ENCODE measurements at places on chromosomes 6 and 20.

DNA sequence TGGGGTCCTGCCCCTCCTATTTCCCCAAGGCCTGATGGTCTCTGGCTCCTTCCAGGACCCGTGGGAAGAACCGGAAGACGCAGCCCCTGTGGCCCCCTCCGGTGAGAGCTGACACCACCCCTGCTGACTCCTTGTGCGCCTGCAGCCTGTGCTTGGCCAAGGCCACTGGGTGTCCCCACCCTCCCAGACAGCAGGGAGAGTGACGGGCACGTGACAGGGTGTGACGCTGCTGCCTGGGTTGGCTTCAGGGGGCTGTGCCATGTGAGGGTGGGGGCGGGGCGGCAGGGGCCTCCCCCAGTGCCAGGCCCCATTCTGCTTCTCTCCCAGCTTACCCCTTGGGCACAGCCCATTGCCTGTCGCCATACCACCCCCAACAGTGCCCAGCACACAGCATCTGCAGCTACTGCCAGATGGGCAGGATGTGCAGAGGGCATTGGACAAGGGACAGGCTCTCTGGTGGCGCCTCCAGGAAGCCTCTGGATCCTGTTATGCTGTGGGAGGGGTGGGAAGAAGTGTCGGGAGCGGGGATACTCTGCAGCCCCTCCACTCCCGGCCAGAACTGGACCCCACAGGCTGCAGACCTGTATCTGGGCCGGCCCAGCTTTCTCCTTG, 2.9 kb downstream of the BIRC7 start:
- no peak for DNase-seq

DNA sequence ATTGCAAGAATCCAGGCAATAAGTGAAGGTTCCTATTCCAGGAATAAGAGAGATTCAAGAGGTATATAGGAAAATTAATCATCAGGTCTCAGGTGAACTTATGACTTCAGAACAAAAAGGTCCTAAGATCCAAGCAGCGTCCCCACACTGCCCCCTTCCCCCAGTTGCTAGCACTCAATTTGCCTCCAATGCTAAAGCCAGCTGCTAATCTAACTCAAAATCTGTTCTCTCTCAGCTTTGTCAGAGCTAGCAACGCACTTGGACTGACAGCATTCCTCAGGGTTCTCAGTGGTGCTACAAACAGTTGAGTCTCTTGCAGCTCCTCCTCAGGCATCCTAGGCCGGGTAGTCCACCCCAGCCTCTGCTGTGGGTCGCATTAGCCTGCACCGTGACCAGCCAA, 148.3 kb downstream of the RFX6 start:
- DNase-seq = no peak

DNA sequence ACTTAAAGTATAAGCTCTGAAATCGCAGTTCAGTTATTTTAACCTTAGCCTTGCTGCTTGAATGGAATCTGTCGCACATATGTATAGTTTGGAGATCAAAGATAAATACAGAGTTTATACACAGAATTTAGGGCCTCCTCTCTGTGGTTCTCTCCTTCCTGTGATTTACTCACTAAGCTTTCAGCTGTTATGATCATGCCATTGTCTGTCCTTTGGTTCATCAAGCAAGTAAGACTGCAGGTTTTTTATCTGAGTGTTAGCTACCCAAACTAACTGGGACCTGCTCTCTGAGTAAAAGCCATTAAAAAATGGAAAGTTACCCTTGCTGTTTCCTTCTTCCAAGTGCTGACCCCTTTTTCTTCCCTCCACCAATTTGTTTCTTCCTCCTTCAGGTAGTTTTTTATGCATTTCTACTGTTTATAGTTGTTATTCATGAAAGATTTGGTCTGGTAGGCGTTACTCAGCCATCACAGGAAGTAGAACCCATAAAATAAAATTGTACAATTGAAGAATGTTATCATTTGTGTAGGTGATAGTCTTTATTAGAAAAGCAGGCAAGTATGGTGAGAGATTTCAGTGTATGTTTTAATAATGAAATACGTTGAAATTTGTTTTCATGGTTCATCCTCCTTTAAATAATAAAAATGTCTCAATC, 33.7 kb upstream of the SUMO4 start:
- no peak for DNase-seq

DNA sequence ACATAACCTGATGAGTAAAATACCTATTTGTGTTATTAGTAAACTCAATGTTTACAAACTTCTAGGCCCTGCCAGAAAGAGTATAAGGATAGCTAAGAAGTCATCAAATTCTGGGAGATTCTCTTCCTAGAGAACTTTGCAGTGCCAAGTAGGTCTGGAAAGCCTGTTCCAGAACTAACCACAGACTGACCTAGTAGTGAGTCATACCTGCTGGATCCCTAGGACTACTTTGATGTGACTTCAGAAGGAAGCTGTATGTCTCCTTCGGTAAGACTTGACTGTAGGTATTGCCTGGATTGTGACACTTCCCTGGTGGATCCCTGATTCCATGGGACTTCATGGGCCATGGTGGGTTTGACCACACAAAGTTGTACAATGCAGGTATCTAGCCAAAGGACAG, 131.7 kb downstream of the DNAH8 start:
- DNase-seq = peak; percentile 26

DNA sequence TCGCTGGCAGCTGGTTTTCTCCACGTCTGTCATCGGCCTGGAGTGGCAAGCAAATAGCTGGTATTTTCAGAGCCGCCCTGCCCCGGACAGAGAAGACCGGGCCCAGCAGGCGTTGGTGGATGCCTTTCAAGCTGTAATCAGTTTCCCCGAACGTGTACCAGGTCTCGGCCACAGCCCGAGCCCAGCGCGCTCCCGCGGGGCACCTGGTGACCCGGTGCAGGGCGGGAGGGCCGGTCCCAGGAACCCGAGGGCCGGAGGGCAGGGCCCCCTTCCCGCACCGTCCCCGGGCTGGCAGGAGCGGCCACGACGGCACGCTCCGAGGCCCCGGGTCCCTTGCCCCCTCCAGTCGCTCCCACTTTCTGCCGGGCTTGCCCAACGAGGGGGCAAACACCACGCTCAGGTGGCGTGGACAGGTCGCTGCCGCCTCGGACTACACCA, 348 bp upstream of the PYGB start:
- DNase-seq = peak; percentile 34

GRCh38 chr20:1894951-1895673, at the start of gene SIRPA:
SIRPA (plus strand) TSS chr20:1895407; CDS start chr20:1895448, 41 bp downstream.
- peak; percentile 63 for DNase-seq

DNA sequence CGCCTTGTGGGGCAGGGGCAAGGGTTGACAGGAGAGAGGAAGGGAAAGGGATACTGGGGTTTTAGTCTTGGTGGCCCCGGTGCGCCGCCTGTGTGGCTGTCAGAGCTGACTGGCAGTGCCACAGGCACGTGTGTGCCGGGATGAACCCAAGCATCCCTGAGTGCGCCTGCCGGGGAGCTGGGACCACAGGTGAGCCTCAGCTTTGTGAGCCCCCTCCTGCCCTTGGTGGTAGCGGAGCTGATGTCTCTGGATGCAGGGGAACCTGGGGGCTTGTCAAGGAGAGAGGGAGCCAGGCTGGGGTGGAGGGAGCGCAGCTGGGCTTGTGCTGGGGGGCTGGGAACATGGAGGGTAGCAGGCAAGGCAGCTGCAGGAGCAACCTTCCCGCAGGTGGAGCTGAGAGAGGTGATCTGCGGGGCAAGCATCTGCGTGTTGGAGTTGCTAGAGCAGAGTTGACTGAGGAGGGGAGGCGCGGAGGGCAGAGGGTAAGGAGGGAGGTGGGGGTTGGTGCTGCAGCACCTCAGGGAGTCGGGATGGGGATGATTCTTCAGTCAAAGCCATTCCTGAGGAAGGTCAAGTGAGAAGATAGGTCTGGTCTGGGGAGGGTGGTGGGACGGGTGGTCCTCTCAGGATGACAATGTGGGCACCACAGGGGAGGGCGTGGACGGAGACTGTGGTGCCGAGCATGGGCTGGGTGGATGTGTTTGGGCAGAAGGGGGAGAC, 28.1 kb downstream of the PYGB start:
- no peak for DNase-seq

DNA sequence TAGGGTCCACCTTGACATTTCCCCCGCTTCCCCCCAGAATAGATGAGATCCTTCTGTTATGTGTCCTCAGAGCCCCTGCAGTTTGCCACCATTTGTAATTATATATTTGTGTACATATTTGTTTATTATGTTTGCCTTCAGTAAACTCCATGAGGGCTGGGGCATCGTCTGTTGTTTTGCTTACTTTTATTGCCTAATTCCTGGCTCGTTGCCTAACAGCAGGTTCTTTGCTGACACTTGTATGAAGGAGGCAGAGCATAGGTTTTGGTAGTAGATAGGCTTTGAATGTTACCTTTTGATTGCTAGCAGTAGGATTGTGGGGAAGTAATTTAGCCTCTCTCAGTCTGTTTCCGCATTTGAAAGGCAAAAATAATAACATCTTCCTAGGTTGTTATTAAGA, 9.9 kb downstream of the MAP3K4 start:
- DNase-seq = peak; percentile 22

GRCh38 chr6:166955865-166956443, 396 bp downstream of the RNASET2 start:
- peak; percentile 28 for DNase-seq

DNA sequence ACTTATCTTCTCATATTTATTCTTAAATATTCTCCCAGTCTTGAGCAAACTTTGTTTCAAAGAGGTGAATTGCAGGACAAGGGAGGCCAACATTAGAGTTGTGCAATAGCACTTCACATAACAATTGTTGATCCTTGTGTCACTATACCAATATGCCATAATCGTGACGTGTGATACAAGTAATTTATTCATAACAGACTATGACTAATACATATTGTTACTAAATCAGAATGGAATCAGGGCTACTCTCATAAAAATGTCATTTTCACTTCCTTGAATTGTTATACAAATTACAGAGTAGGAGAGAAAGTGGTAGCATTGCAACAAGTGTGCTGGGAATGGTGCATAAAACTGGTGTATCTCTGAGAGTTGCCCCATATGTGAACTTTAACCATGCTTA, 37.2 kb upstream of the PLCB1 start:
- DNase-seq = no peak

DNA sequence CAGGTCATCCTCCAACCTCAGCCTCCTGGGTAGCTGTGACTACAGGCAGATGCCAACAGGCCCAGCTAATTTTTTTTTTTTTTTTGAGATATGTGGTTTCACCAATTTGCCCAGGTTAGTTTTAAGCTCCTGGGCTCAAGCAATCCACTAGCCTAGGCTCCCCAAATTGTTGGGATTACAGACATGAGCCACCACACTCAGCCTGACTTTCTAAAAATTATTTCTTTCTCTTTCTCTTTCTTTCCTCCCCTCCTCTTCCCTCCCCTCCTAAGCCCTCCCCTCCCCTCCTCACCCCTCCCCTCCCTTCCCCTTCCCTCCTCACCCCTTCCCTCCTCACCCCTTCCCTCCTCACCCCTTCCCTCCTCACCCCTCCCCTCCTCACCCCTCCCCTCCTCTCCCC, 127.3 kb downstream of the BTBD3 start:
- no peak for DNase-seq

GRCh38 chr20:15236812-15237211, 899.4 kb upstream of the FLRT3 start:
- peak; percentile 67 for DNase-seq

- DNase-seq = peak; percentile 9
Measured at GRCh38 chr6:68082086-68082485, 553.0 kb upstream of the ADGRB3 start.

DNA sequence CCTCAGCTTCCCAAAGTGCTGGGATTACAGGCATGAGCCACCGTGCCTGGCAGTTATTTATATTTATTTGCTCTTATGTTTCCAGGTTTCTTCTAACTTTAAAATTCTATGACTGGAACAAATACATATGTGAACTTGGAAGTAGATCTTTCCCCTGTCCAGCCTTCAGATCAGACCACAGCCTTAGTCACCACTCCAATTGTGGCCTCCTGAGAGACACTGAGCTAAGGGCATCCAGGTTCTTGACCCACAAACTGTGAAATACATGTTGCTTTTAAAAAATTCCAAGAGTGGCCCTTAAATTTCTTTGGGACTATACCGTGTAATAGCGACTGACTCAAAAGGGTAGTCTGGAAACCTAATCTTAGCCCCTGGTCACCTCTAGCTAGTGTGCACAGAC, 1.5 kb upstream of the ADGRG6 start:
- DNase-seq = no peak

GRCh38 chr20:34776177-34776576, 49.3 kb downstream of the NCOA6 start:
- DNase-seq = no peak

DNA sequence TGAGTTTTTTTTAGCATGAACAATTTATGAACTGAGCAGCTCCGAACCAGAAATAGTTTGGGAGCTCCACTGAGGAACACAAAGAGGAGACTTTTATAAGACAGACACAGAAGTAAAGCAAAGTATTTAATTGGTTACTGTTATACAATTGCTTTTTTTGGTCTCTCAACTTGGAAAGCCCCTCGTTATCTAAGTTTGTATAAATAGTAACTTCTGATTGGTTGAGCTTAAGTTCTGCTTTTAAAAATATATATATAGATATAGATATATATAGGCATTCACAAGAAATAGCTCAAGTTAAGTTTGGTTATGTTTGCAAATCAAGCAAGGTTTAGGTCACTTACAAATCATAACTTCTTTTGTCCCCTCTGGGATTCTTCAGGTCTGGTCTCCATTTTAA, 20.2 kb upstream of the NCR2 start:
- no peak for DNase-seq

DNA sequence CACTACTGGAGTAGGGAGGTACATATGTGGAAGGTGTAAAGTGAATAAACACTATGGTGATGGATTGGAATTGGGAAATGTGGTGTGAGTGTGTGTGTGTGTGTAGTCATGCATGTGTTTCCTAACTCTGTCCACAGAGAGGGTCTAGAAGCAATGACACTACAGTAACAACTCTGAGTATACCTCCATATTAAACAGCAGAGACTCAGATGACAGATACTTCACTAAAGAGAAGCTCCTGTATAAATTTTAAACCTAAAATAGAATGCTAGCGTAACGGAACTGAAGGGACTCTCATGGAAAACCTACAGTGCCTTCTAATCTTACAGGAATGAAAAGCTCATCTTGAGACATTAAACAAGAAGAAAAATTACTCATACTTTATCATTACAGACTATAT, 150.5 kb downstream of the SLC16A10 start:
- DNase-seq = no peak

DNA sequence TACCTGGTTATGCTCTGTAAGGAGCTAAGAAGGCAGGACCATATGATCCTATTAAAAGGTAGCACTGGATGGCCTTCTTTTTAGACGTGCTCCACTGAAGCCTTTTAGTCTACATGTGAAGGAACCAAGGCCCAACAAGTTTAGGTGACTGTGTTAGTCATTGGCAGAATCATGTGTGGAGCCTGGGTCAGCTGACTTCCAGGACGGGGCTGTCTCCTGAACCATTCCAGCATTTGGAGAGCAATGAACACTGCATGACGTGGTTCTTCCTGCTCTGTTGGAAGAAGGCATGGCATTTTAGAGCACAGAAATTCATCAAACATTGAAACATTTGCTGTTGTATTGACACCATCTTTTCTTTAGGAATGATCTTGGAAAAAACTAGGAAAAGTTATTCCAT, 87.8 kb upstream of the TIAM2 start:
- DNase-seq = peak; percentile 17

DNA sequence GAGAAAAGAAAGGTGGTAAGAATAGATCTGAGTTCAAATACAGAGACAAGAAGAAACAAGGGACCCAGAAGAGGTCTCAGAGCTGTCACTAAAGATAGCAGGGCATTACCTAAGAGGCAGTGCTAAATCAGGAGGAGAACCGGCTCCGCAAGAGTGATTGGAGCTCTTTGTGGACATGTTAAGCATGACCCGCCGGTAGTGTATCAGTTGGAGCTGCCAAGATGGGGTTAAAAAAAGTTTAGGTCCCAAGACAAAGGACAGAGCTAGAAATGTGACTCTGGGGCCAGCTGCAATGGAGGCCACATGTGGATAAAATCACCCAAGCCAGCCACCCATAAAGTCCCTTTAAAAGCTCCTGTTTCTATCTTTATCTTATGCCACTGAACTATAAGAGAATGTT, 93.4 kb downstream of the MBOAT1 start:
- no peak for DNase-seq

Data from choroid plexus epithelial cell (primary cell).